ENCODE measurements at places on chromosomes 16 and 17. TPM values are rescaled to one million over a fixed set of nuclear protein-coding genes. Genes with fewer than 3 reads are reported as not detected.
A peak's percentile ranks its signal among the peaks of the same experiment; 100 is the strongest.

SENP3 gene
- total RNA-seq: 104 TPM

DNA sequence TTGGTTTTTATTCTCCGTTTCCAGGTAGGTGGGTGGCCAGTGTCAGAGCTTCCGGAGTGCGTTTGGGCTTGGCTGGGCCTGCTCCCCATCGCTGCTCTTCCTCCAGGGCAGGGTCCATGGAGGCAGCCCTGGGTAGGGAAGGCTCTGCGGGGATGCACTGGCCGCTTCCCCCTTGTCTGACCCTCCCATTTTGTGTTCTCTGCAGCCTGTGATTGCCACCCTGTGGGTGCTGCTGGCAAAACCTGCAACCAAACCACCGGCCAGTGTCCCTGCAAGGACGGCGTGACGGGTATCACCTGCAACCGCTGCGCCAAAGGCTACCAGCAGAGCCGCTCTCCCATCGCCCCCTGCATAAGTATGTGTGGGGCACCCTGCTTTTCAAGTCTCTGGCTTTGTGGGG, 158.3 kb downstream of the NTN1 start:
- DNase-seq: no peak

- DNase-seq: no peak
Observed at GRCh38 chr16:87982581-87983041, 31.4 kb downstream of the BANP start.

GRCh38 chr16:50900391-50900942, 158.6 kb downstream of the CYLD start:
- DNase-seq: no peak

DNA sequence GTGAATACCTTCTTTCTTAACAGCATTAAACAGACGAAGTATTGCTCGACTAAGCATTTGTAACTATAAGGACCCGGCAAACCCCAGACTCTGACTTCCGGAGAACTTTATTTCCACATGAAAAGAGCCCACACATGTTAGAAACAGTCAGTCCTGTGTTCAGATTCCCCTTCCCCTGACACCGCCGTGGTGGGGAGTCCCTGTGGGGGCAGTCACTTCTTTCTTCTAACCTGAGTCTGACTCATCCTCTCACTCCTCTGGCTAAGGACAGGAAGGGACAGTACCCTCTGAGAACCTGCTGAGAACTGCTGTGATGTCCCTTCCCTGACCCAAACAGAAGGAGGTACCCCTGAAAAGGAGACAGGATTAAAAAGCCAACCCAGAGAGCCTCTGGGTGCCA, 165.1 kb downstream of the XYLT1 start:
- DNase-seq: no peak

- no peak for DNase-seq
Observed at GRCh38 chr16:66623755-66624154, 19.3 kb downstream of the CMTM3 start.

PYCARD gene
- total RNA-seq: 23.3 TPM

EVPL gene
- 0.06 TPM for total RNA-seq

RAI1 gene
- total RNA-seq: 5.2 TPM

SLC25A11 gene
- 82.4 TPM for total RNA-seq

DNA sequence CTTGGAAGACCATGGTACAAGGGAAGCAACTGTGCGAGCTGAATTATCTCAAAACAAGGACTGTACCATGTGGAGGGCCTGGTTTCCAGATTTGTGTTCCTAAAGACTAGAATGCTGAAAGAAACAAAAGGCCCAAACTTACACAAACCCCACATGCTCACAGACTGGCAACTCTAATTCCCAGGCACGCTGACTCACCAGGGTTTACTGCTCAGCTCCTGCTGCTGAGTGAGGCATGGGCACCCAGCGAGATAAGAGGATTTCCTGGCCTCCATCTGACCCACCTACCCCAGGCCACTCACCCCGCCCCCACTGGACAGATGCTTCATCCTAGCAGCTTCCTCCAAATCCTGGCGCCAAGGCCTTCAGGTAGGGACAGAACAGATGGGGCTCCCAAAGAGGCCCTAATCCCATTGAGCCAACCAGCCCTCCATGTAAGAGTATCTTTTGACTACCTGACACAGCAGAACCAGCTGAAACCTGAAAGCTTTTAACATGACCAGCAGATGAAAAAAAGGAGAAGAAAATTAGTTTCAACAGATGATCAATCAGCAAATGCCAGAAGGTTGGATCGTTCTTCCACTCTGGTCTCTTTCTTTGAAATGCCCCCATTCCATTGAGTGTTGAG, 33.9 kb downstream of the DCUN1D3 start:
- DNase-seq: peak; percentile 95

- DNase-seq: no peak
Observed at GRCh38 chr17:55343900-55344513, 77.6 kb downstream of the MMD start.

DNA sequence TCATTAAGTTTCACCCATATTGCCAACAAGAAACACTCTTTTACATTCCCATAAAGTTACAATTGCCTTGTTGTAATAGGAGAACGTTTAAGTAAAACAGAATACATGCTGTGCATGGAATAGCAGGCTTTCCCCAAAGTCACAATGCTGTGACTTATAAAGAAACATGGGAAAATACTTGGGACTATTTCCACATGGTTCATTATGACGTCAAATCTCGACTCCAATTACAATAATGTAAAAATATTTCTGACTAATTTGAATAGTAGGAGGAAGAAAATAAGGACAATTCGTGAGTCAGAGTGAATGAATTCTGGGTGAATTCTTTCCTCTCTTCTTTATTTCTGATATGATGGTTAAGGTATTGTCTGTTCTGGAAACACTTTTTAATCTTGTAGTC, 52.8 kb downstream of the CDH11 start:
- no peak for DNase-seq

- DNase-seq: peak; percentile 85
Observed at GRCh38 chr16:85746460-85747215, 4.3 kb downstream of the C16orf74 start.

All from Daoy (cell line).